Heart right ventricle (tissue), 16 donors: ENCODE measurements at places on chromosomes 16 and 17. TPM values are rescaled to one million over a fixed set of nuclear protein-coding genes. Genes with fewer than 3 reads are reported as not detected.

GRCh38 chr17:40451420-40451819, 8.2 kb downstream of the IGFBP4 start:
- DNase-seq = peak; percentile 84

DNA sequence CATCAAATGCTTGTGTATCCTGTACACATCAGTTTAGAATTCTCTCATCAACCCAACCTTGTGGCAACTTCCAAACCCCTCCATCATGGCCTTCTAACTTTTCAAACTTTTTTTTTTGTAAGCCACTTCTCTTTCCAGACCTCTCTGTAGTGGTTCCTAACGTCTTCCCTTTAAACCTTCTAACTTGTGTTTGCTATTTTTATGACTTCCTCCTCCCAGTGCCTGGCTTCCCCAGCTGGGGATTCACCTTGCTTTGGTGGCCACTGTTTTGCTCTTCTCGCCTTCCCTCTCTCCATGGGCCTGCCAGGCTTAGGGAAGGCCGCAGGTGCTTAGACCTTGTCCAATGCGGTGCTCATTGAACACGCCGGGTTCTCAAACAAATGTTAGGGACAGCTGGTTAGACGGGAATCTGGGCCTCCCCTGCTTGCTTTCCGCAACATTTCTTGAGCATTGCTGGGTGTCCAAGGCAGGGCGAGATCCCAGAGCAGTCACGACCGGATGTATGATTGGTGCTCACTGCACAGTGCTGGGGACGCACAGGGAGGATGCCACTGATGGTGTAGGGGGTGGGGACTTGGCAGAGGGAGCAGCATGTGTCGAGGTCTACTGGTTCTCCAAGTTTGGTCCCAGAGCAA, 1.1 kb upstream of the XYLT2 start:
- no peak for DNase-seq

The OTOA gene
- 0.21 TPM for total RNA-seq

DNA sequence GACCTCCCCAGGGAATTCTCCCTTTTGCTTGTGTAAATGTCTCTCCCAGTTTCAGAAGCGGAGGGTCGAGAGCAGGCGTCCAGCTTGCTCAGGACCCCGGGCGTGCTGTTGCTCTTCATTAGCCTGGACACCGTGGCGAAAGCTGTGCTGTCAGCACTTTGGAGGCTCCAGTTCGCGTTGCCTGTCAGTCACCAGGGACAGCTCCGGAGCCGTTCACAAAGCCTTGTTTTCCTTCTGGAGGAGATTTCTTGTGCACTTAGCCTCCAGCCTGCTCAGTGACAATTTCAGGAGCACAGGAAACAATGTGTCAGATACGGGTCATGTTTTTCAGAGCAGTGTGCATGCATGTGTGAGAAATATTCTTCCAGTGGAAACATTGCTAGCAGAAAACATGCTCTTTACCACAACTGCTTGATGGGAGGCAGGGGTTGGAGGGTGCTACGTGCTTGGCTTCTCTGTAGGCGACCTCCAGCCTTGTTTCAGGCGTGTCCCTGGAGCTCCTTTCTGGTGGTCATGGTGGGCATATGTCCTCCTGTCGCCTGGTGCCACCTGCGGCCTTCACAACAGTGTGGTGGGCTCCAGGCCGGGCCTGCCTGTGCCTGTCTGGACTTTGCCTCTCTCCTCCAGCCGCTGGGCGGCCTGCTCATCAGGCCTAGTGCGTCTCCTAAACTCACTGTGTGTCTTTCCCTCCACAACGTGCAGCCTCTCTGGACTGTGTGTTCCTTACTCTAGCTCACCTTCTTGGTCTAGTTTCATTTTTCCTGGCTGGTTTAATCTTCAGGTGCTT, 29.0 kb downstream of the ZNF750 start:
- DNase-seq = no peak

- DNase-seq = no peak
Measured at GRCh38 chr17:62388856-62389255, 8.5 kb downstream of the EFCAB3 start.

DNA sequence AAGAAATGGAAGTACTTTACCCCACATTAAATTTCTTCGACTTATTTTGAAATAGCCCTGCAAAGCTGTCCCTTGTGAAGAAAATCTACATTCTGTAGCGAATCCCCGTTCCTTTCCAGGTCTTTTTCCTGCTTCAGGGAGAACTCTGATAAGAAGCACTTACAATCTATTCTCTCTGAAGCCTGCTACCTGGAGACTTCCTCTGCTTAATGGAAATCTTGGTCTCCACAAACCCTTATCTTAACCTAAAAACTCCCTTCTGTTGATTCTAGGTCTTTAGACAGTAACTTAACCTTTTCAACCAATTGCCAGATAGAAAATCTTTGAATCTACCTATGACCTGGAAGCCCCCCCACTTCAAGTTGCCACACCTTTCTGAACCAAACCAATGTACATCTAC, 1.6 kb upstream of the CYBC1 start:
- DNase-seq = no peak

The CSH1 gene
- not detected for total RNA-seq
